ENCODE measurements at places on chromosomes 2 and 18. TPM values are rescaled to one million over a fixed set of nuclear protein-coding genes. Genes with fewer than 3 reads are reported as not detected.

Gene EHD3
- total RNA-seq: 30.6 TPM

Gene ASB18
- total RNA-seq: not detected

DNA sequence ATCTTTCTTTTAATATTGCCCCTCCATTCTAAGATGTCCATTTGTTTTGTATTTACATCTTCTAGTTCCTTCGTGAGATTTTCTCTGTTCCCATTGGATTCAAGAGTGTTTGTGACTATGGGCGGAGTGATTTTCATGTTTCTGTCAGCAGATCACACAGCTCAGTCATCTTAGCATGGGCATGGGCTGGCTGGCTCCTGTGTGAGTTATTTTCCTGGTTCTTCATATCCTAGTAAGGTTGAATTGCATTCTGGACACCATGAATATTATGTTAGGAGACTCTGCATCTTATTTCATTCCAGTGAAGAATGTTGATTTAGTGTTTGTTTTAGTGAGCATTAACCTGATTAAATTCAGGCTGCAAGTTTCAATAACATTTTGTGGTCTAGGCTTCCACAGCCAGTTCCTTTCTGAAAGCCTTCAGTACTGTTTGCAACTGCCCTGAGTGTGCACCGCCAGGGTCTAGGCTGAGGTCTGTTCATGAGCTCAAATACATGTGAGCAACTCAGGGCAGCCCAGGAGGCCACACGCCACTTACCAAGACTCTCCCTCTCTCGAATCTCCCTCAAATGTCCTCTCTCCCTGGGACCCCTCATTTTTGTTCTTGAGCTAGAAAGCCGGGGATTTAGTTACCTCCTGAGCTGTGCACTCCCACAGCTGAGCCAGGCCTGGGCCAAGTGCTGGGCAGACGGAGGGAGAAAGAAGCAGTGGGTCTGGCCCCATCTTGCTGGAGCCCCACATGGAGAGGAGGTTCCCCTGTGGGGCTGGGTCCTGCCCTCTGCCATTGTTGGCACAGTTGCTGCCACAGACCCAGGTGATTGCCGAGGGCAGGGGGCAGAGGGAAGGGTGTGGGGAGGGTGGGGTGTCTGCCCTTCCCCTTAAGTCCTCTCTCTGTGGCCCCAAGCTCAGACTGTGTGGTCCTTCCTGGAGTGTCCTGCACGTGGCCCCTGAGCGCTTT, 145.9 kb downstream of the RTP5 start:
- DNase-seq: no peak

GRCh38 chr2:236402033-236402790, 138.0 kb upstream of the ASB18 start:
- no peak for DNase-seq

GRCh38 chr2:216534809-216535208, 36.2 kb downstream of the RPL37A start:
- no peak for DNase-seq
